A549 treated with GW870086 at 1 μM for 4 hours (cell line): ENCODE measurements at places on chromosomes 12 and 14. TPM values are rescaled to one million over a fixed set of nuclear protein-coding genes. Genes with fewer than 3 reads are reported as not detected.

Gene CDCA3
- total RNA-seq = 70.8 to 86.2 TPM (median 80.8 TPM) in 5 replicates

Gene BCAT1
- total RNA-seq = 10.4 to 14.9 TPM (median 12.2 TPM) in 5 replicates

Gene SYT10
- not detected in 5 replicates for total RNA-seq

Gene LPAR5
- 0.55 to 0.97 TPM (median 0.65 TPM) in 5 replicates for total RNA-seq

Gene FOXN4
- 0.03 to 0.08 TPM (median 0.06 TPM) in 4 of 5 replicates, not detected in the other for total RNA-seq

Gene CEBPE
- total RNA-seq = not detected in 5 replicates

Gene LTB4R2
- 2.8 to 5.1 TPM (median 4.4 TPM) in 5 replicates for total RNA-seq

Gene CD163
- 0.12 to 0.15 TPM in 2 of 5 replicates, not detected in the others for total RNA-seq

Gene BRAP
- 11.1 to 14.9 TPM (median 12.9 TPM) in 5 replicates for total RNA-seq

Gene CELA1
- not detected in 5 replicates for total RNA-seq

Gene CCDC196
- total RNA-seq = not detected in 5 replicates

Gene PTPN11
- total RNA-seq = 38.7 to 61.1 TPM (median 53.3 TPM) in 5 replicates
